ENCODE measurements at places on chromosomes 16 and 17. TPM values are rescaled to one million over a fixed set of nuclear protein-coding genes. Genes with fewer than 3 reads are reported as not detected.

The KRT31 gene
- total RNA-seq: not detected

The CXCL16 gene
- total RNA-seq: 44.8 TPM

The ITGB4 gene
- 568 TPM for total RNA-seq

The CCL14 gene
- total RNA-seq: not detected

The HAP1 gene
- total RNA-seq: 3.4 TPM

DNA sequence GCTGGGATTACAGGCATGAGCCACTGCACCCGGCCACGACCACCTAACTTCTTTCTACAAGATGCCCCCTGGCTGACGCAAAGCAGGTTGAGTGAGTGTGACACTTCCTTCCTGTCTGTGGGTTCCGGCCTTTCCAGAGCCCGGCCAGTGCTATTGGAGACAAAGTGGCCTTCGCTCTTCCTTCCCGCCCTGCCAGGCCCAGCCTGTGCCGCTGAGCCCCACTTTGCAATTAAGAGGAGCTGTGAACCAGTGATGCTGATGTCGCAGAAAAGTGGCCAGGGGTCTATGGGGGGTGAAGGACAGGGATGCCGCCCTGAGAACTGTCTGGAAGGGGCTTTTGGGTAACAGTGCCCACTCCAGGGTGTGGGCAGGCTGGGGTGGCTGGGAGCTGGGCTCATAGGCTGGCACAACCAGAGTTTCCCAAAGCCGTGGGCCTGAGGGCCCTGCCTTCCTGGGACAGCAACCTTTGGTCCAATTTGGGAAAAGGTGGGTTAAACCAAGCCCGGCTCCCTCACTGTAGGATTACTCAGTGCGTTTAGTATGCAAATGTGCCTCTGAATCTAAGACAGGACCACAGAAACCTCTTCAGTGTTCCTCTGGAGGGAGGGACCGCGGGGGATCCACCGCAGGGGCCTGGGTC lies 174.9 kb downstream of the SEC14L1 start:
- no peak for DNase-seq

DNA sequence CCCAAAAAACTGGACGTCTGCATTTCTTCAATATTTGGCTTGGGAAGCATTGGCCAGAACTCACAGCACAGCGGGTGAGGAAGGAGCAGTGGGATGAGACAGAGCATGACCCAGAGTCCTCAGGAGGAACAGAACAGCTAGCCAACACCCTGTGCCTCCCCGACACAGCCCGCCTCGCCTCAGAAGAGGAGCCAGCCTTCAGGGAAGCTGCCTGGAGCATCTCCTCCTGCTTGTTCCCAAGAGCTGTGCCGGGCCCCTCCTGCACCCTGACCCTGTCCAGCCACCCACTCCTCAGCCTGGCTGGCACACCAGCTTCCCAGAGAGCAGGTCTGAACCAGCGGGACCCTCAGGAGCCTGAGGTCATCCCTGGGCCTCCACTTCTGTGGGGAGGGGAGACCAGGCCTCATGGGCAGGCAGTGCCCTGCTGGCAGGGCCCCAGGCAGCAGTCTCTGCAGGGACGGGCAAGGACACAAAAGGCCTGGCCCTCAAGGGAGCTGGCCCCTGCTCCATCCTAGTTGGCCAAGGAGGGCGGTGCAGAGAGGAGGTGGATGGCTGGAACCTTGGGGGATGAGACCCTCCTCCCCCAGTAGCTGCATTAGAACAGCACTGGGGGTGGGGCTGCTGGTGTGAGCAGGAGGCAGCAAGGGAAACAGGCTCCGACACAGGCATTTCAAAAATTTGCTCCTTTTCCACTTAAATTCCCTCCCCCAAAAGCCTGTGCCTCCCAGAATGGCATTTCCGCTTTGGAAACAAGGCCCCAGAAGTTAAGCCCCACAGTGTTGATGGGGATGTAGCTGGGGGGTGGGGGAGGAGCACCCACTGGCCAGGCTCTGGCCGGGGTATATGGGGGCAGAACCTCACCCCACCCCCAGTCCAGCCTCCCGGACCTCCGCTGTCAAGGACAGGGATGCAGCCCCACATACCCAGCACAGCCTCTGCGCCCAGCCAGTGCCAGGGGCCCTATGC lies 1.8 kb upstream of the BCAR1 start:
- DNase-seq: no peak

DNA sequence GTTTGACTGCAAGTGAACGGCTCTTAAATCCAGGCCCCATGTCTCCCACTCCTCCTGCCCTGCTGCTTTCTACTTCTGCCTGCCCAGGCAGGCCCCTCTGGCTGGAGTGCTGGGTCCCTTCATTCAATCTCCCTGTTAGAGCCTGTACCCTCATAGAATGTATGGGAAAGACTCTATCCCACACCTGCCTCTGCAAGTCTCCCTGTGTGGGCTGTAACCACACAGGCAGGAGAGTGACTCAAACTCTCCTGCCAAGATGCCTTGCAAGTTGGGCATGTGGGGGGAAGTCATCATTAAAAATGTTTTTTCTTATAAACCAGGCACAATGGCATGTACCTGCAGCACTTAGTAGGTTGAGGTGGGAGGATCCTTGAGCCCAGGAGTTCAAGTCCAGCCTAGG lies 77.5 kb downstream of the PLXDC1 start:
- no peak for DNase-seq

GRCh38 chr16:6827931-6828330 lies 504.7 kb upstream of the RBFOX1 start:
- no peak for DNase-seq

GRCh38 chr17:74087002-74087585 lies 116.4 kb upstream of the RPL38 start:
- no peak for DNase-seq

GRCh38 chr17:72021417-72022041 lies 99.3 kb upstream of the SOX9 start:
- DNase-seq: no peak

Measured in HCT116 (cell line).